Cardiac septum (tissue), 1 donor: ENCODE measurements at places on chromosomes 2 and 18. TPM values are rescaled to one million over a fixed set of nuclear protein-coding genes. Genes with fewer than 3 reads are reported as not detected.

DNA sequence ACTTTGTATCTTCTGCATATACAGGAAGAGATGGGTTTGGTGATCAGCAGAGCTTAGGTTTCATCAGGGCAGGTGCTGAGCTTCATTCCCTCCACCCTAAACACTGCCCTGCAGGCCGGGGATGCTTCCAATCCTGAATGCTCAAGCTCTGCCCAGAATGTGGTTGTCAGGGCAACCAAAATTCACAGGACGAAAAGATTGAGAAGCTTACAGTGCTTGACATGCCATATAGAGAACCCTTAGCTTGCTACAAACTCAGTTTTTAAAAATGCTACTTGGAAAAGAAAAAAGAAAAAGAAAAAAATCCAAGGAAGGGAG is 65.6 kb downstream of the SH3RF3 start:
- DNase-seq = no peak

GRCh38 chr2:26666671-26667070 is 25.5 kb upstream of the CIB4 start:
- DNase-seq = no peak

GRCh38 chr18:31134988-31135529 is 27.6 kb downstream of the DSC1 start:
- DNase-seq = no peak

The NEU4 gene
- total RNA-seq = not detected

The POU3F3 gene
- 0.11 TPM for total RNA-seq

GRCh38 chr2:136347981-136348380 is 230.0 kb upstream of the CXCR4 start:
- DNase-seq = no peak

DNA sequence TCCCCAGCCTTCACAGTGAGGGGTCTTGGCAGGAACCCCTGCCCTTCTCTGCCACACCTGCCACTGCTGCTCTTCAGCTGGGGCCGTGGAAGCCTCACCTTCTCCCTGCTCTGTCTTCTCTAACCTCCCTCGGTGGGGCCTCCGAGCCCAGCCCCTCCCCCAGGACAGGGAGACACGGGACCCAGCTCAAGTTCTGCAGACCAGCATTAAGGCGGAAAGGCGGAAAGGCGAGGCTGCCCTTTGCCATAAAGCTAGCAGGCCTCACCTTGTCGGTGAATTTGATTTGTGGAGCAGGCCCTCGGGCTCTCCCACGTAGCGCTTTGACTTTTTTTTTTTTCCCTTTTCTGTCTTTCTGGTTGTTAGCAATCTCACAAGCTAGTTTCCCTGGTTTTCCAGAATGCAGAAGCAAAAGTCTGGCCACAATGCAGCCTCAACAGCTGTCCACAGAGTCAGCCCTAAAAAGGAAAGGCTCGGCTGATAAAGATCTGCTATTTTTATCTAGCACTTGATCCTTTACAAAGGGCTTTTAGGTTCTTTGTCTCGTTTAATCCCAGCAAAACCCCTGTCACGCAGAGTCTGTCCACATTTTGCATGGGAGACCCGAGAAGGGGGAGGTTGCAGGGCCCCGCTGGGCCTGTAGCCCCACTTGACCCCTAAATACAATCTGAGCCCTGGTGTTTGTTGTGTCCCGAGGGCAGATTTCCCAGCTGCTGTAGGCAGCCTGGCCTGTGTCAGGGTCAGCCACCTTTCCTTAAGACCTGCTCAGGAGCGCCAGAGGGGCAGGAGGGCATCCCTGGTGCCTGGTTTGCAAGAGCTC is 6.0 kb downstream of the ITM2C start:
- DNase-seq = no peak

DNA sequence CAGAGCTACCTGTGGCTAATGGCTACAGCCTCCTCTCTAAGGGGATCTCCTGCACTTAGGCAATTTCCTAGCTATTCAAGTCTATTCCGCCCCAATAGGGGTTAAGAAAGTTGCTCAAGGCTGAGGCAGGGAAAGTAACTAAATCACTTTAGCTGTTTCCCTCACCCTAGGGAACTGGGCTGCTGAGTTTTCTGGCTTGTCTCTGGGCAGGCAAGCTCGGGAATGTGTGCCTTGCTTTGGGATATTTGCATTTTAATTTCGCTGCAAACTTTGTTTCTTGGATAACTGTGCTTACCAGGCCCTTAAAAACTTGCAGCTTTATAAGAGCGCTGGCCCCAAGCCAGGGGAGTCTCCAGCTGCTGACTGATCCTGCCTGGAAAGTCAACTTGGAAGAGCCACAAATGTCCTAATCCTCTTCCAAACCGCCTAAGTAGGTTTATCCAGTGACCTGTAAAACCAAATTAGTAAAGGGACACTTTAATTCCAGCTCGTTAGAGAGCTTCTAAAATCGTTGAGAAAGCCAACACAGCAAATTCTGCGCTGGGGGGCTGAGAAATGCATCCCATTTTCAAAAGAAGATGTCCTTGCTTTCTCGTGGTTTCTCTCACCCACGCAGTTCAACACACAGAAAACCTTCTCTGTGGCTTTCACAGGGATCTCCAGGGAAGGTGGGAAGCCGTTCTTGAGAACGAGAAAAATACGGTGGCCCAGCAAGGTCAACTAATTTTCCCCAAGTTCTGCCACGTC is 59.5 kb upstream of the SP3 start:
- no peak for DNase-seq
